Breast epithelium (tissue), 4 donors: ENCODE measurements at places on chromosomes 7 and 10. TPM values are rescaled to one million over a fixed set of nuclear protein-coding genes. Genes with fewer than 3 reads are reported as not detected.

CCDC6 gene
- 85.6 TPM for total RNA-seq

DNA sequence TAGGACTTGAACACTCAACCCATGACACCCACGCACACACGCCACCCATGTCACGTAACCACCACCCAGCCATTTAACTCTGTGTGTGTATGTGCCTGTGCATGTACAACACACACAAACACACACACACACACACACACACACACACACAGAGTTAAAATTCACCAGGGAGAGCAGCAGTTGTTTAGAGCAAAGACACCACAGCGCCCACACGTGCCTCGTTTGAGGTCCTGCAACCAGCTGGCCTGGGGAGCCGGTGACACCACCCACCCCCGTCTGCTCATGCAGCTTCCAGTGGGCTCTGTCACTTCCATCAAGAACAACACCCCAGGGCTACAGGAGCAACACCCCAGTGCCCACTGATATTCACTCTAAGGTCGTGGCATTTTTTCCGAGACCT lies 97.4 kb downstream of the ELFN1 start:
- DNase-seq: peak; percentile 17
- H3K4me3 ChIP-seq: no peak overlapping the region
- no peaks in the 10 kb centered on the region for H3K36me3 ChIP-seq
- no peak overlapping the region for H3K27ac ChIP-seq
- H3K27me3 ChIP-seq: no peaks in the 10 kb centered on the region

GRCh38 chr7:80240265-80241025 lies 105.8 kb downstream of the GNAI1 start:
- H3K36me3 ChIP-seq: no peaks in the 10 kb centered on the region
- H3K4me3 ChIP-seq: no peak overlapping the region
- no peaks in the 10 kb centered on the region for H3K27me3 ChIP-seq
- H3K27ac ChIP-seq: no peak overlapping the region

SLC16A9 gene
- total RNA-seq: 0.32 TPM

STEAP2 gene
- 22.1 TPM for total RNA-seq

- no peak overlapping the region for H3K4me3 ChIP-seq
- H3K36me3 ChIP-seq: no peaks in the 10 kb centered on the region
- DNase-seq: no peak
- no peaks in the 10 kb centered on the region for H3K27me3 ChIP-seq
- no peak overlapping the region for H3K27ac ChIP-seq
Measured at GRCh38 chr7:155181768-155182167, 111.6 kb downstream of the HTR5A start.

DNA sequence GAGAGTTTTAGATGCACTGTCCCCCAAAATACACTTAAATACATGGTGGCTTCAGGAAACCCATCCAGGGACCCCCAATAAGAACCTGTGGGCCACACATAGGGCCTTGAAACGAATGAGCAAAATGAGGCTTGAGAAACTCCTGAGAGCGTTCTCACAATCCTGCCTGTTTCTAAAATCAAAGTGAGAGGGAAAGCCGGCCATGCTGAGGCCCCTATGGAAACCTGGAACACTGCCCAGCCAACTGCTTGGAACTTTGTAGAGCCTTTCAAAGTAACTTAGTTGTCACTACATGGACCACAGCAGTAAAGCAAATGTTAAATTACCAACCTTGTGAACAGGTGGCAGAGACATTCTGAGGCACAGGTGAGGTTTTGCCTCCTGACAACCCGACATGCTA lies 13.4 kb downstream of the SGMS1 start:
- no peaks in the 10 kb centered on the region for H3K27me3 ChIP-seq
- no peak overlapping the region for H3K27ac ChIP-seq
- no peak overlapping the region for H3K4me3 ChIP-seq
- H3K36me3 ChIP-seq: no peaks in the 10 kb centered on the region

PRLHR gene
- not detected for total RNA-seq

GRCh38 chr7:25121599-25121998 lies 3.5 kb downstream of the CYCS start:
- no peaks in the 10 kb centered on the region for H3K36me3 ChIP-seq
- no peaks in the 10 kb centered on the region for H3K27me3 ChIP-seq
- no peak overlapping the region for H3K27ac ChIP-seq
- no peak overlapping the region for H3K4me3 ChIP-seq
- H3K4me1 ChIP-seq: peaks cover 5% of the 10 kb centered on the region
- no peak for DNase-seq

DNA sequence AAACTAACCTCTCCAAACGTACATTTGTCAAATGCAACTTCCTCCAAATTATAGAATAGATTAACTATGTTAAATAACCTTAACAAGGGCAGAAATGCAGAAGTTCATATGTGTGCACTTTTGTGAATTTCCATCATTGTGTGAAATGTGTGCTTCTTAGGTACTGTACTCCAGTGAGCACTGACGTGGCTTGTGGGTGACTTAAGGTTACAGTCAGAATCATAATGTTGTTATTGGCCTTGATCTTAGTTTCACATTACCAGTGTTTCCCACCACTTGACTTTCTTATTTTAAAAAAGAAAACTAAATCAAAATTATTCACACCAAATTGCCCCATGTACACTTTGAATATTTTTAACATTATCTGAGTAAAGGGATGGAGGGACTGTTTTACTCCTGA lies 155.1 kb upstream of the FZD8 start:
- H3K4me1 ChIP-seq: no peaks in the 10 kb centered on the region
- H3K4me3 ChIP-seq: no peak overlapping the region
- no peaks in the 10 kb centered on the region for H3K36me3 ChIP-seq
- no peak for DNase-seq
- H3K27ac ChIP-seq: no peak overlapping the region
- no peaks in the 10 kb centered on the region for H3K27me3 ChIP-seq

MMRN2 gene
- 32.6 TPM for total RNA-seq

DNA sequence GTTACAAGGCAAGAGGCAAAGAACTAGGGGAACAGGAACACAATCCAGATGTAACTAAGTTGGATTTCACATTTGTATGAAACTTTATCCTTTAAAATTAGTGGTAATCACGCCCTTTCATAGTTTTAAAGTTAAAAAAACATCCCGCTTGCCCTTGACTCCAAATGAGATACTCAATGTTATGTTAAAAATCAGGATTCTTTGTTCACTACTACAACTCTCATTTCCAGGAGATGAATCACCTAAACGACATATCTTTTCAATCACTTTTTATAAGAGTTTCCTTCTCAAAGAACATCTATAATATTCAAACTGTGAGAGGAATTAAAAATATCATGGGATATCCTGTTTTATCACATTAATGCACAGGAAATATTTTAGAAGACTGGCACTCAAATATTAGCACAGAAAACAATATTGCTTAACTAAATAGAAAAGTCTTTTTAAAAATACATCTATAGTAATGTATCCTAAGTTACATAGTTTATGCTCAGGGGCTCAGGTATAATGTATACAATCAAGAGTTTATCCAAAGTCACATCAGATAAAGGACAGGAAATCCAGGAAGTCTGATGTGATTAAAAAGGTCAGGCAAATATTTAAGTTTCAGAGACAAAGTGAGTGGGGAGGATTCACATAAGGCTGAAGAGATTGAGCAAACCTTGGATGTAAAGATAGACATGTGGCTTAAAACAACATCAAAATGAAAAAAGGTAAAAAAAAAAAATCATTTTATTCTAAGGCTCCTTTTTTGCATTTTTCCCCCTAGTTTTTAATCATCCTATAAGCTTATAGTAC lies 41.9 kb downstream of the CADPS2 start:
- no peak for DNase-seq
- H3K27me3 ChIP-seq: no peaks in the 10 kb centered on the region
- H3K4me1 ChIP-seq: no peaks in the 10 kb centered on the region
- H3K36me3 ChIP-seq: no peaks in the 10 kb centered on the region
- no peak overlapping the region for H3K4me3 ChIP-seq

DNA sequence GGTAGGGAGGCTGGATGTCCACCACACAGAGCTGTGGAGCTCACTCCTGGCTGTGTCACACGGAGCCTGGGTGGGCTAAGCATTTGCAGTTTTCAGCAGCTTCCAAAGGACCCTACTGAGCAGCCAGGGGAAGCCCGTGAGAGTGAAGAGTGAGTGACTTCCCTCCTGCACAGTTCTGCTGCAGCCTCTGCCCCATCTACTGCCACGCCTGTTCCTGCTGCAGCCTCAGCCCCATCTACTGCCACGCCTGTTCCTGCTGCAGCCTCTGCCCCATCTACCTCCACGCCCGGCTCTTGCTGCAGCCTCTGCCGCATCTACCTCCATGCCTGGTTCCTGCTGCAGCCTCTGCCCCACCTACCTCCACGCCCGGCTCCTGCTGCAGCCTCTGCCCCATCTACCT lies 12.2 kb downstream of the ADAM8 start:
- H3K4me3 ChIP-seq: no peak overlapping the region
- no peaks in the 10 kb centered on the region for H3K27me3 ChIP-seq
- no peaks in the 10 kb centered on the region for H3K4me1 ChIP-seq
- H3K36me3 ChIP-seq: no peaks in the 10 kb centered on the region
- no peak for DNase-seq
- no peak overlapping the region for H3K27ac ChIP-seq

GRCh38 chr10:9621216-9621615 lies 1396.5 kb upstream of the CELF2 start:
- no peak overlapping the region for H3K4me3 ChIP-seq
- H3K36me3 ChIP-seq: no peaks in the 10 kb centered on the region
- no peaks in the 10 kb centered on the region for H3K4me1 ChIP-seq
- H3K27ac ChIP-seq: no peak overlapping the region
- no peaks in the 10 kb centered on the region for H3K27me3 ChIP-seq
- DNase-seq: no peak

LRRD1 gene
- total RNA-seq: 0.16 TPM

DOCK1 gene
- 101 TPM for total RNA-seq

DNA sequence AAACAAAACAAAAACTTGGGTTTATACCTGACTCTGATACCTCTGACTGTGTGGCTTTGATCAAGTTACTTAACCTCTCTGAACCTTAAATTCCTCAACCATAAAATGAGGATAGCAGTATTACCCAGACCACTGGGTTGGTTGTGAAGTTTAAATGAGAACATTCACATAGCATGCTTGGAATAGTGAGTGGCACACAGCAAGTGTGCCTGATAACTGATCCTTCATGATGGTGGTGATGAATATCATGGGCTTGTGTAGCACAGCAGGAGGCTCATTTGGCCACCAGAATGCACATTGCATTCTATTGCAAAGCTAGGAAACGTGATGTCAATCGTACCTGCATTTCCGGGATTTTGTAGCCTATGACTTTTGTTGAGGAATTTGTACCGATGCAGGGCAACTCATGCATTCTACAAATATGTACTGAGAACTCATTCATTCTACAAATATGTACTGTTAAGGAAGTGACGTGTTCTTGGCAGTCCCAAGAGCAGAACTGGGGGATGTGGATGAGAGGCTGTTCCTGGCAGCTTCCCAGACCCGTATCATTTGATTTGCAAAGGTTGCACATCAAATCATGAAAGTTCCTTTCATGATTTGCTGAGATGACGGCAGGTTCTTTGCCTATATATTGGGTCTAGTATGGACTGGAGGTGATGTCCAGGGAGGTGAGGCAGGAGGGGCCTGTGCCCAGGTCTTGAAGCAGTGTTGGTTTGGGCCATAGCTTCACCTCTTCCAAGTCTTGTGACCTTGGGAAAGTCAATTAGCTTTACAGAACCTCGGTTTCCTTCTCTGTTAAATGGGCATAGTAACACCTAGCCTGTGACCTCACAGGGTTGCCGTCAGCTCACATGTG lies 94.6 kb upstream of the SMNDC1 start:
- H3K27me3 ChIP-seq: no peaks in the 10 kb centered on the region
- no peak overlapping the region for H3K4me3 ChIP-seq
- no peak for DNase-seq
- H3K27ac ChIP-seq: peak overlapping the region; percentile 70
- no peaks in the 10 kb centered on the region for H3K36me3 ChIP-seq

- H3K4me3 ChIP-seq: no peak overlapping the region
- H3K27me3 ChIP-seq: no peaks in the 10 kb centered on the region
Measured at GRCh38 chr10:33559105-33559504, 224.6 kb upstream of the NRP1 start.
